HCT116 (cell line): ENCODE measurements at places on chromosomes 4 and X. TPM values are rescaled to one million over a fixed set of nuclear protein-coding genes. Genes with fewer than 3 reads are reported as not detected.
A peak's percentile ranks its signal among the peaks of the same experiment; 100 is the strongest.

- H3K27ac ChIP-seq: no peak overlapping the region
- no peaks in the 10 kb centered on the region for H3K4me1 ChIP-seq
- no peak for DNase-seq
- no peaks in the 10 kb centered on the region for H3K27me3 ChIP-seq
- no peak overlapping the region for H3K4me3 ChIP-seq
Measured at GRCh38 chrX:48560681-48561080, 13.6 kb upstream of the RBM3 start.

The SHOX gene
- total RNA-seq: not detected

DNA sequence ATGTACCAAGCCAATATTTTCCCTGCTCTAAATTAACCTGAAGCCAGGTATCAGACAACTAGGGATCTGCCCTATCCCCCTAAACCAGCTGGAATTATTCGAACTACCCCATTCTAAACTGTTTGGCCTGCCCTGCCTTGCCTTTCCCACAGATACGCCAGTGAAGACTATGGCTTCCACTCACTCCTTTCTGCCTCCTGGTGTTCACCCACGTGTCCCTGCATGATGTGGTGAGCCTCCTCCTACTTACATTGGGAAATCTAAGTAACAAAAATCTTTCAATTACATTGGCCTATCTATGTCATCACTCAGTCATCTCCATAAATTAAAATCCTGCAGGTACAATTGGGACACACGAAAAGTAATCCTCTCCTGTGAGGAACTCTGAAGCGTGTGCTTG is 6.1 kb upstream of the LDOC1 start:
- H3K36me3 ChIP-seq: no peaks in the 10 kb centered on the region
- no peak overlapping the region for H3K27ac ChIP-seq
- H3K4me1 ChIP-seq: no peaks in the 10 kb centered on the region
- DNase-seq: no peak
- H3K27me3 ChIP-seq: no peaks in the 10 kb centered on the region

DNA sequence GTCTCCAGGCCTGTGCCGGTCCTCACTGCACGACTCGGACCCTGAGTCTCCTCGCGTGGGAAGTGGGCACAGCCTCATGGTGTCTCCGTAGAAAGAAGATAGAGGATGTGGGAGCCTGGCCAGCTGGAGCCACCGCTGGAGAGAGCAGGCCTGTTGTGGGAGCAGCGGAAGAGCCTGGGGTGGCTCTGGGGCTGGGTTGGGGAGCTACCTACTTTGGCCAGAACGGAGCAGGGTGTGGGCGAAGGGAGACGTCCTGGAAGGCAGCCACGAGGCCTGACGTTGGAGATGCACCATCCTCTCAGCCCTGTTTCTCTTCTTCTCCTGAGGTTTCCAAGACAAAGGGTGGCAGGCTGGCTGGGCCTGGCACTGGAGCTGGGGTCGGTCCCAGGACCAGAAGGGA is 93.8 kb downstream of the SORCS2 start:
- DNase-seq: no peak
- H3K4me1 ChIP-seq: no peaks in the 10 kb centered on the region
- H3K27me3 ChIP-seq: 0 out of 2 replicates have a peak, but pooled peaks cover 5% of the 10 kb centered on the region
- no peaks in the 10 kb centered on the region for H3K36me3 ChIP-seq

DNA sequence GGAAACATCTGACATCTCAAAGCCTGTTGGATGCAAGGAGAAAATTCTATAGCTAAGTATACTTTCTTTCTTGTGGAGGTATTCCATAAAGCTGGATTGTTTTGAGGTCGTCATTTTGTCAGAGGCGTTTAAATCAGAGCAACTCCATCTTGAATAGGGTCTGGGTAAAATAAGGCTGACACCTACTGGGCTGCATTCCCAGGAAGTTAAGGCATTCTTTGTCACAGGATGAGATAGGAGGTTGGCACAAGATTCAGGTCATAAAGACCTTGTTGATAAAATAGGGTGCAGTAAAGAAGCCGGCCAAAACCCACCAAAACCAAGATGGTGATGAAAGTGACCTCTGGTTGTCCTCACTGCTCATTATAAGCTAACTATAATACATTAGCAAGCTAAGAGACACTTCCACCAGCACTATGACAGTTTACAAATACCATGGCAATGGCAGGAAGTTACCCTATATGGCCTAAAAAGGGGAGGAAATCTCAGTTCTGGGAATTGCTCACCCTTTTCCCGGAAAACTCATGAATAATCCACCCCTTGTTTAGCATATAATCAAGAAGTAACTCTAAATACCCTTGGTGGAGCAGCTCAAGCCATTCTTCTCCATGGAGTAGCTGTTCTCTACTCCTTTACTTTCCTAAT is 11.9 kb downstream of the HSD17B13 start:
- no peaks in the 10 kb centered on the region for H3K4me1 ChIP-seq
- no peak overlapping the region for H3K27ac ChIP-seq
- H3K4me3 ChIP-seq: no peak overlapping the region
- no peaks in the 10 kb centered on the region for H3K27me3 ChIP-seq
- DNase-seq: no peak

The MGAT4D gene
- not detected for total RNA-seq

The TLR3 gene
- 1.3 TPM for total RNA-seq

DNA sequence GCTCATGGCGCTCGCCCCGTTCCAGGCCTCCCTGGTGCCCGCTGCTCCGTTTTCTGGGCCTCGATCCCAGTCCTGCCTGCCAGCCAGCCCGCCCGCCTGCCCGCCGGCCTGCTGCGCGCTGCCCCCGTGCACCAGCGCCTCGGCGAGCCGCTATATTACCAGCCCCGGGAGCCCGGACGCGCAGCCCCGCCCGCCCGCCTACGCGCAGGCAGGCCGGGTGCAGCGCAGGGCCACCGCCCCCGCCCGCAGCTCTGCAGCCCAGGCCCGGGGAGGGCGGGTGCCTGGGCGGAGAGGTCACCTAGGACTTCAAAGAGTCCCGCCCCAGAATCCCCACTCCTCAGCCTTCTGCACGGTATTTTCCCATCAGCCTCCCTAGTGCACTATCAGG is at the start of gene MAOB:
TSS of gene MAOB (minus strand) at position 157 of the 388 bp plus-strand sequence. CDS start at position 6, 151 bp downstream.
- DNase-seq: no peak
- no peaks in the 10 kb centered on the region for H3K27me3 ChIP-seq
- peak within 1 kb of the TSS; percentile 59 for H3K4me3 ChIP-seq
- H3K27ac ChIP-seq: peak within 1 kb of the TSS; percentile 71
- H3K4me1 ChIP-seq: peaks cover 41% of the 10 kb centered on the region
- H3K36me3 ChIP-seq: no peaks in the 10 kb centered on the region

The OPHN1 gene
- 2.9 TPM for total RNA-seq

- no peaks in the 10 kb centered on the region for H3K4me1 ChIP-seq
- no peak for DNase-seq
- H3K27ac ChIP-seq: no peak overlapping the region
- no peaks in the 10 kb centered on the region for H3K36me3 ChIP-seq
- H3K4me3 ChIP-seq: no peak overlapping the region
Measured at GRCh38 chrX:40004921-40005291, 92.9 kb downstream of the BCOR start.

GRCh38 chr4:79650794-79651431 is 242.9 kb upstream of the GK2 start:
- H3K27me3 ChIP-seq: no peaks in the 10 kb centered on the region; the same call in 1 of the 2 replicates
- DNase-seq: no peak
- no peaks in the 10 kb centered on the region for H3K4me1 ChIP-seq
- no peaks in the 10 kb centered on the region for H3K36me3 ChIP-seq
- H3K4me3 ChIP-seq: no peak overlapping the region

The DDX60 gene
- total RNA-seq: 6.5 TPM

The SRPK3 gene
- total RNA-seq: not detected

DNA sequence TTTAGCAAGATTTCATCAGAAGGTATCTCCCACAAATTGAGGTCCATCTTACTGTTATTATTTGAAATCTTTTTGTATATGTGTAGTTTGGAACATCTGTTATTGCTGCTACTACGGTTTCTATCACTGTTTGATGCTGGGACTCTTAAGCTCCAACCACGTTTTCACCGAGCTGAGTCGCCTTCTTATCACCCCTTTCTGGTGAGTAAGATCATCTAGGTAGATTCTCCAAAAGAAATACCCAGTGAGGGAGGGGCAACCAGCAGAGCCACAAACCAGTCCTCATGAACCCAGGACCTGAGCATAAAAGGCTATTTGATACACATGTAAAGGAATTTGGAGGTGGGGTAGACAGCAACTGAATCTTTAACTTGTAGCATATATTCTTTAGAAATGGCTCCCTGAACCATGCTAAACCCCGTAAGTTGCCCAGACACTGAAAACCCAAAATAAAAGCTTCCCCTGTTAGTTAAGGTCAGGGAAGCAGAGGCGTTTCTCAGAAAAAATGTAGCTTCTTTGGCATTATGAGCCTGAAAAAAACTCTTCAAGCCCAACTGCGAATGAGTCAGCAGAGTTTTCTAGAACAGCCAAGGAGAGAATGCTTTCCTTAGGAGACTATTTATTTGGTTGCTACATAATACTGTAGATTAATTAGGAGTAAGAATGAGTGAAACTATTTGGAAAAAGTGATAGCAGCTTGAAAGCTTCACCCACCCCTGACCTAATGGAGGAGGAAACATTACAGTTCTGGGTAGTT is 53.8 kb upstream of the ATXN3L start:
- H3K27me3 ChIP-seq: no peaks in the 10 kb centered on the region
- no peak overlapping the region for H3K4me3 ChIP-seq

DNA sequence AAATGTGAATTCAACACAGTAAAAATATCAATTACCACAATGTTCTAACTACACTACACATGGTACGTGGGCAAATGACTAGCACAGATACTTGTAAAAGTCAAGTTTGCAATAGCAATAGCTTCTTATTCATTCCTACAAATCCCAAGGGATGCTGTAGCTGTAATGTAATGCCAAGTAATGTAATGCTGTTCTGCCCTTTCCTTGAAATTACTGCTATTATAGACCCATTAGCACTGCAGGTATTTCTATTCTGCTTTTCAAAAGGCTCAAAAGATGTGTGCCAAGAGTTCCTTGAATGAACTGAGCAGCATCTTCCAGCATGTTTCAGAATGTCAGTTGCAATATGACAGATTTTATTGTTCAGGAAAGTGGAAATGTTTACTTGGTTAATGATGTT is 129.9 kb upstream of the BANK1 start:
- no peak overlapping the region for H3K27ac ChIP-seq
- H3K27me3 ChIP-seq: no peaks in the 10 kb centered on the region
- no peaks in the 10 kb centered on the region for H3K36me3 ChIP-seq
- no peaks in the 10 kb centered on the region for H3K4me1 ChIP-seq
- DNase-seq: no peak

DNA sequence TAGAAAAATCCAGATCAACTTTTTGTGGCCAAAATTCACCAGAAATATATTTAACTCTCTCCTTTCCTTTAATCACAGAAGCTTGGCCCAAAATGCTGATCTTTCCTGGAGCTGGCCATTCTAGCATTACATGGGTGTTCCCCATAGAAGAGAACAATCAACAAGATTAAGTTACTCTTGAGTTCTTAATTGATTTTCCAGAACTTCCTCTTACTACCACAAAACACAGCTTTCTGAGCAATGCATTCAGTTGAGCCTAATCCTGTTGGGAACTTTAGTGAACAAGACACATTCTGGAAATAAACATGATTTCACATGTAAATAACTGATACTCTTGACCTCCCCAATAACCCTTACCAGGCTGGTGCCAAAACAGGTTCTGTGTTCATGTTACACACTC is 45.4 kb upstream of the STIM2 start:
- no peaks in the 10 kb centered on the region for H3K36me3 ChIP-seq
- no peak overlapping the region for H3K27ac ChIP-seq
- H3K4me1 ChIP-seq: no peaks in the 10 kb centered on the region
- no peaks in the 10 kb centered on the region for H3K27me3 ChIP-seq

The MAEA gene
- total RNA-seq: 88.3 TPM

- H3K4me1 ChIP-seq: no peaks in the 10 kb centered on the region
- no peak overlapping the region for H3K4me3 ChIP-seq
- H3K27me3 ChIP-seq: no peaks in the 10 kb centered on the region
- no peak for DNase-seq
- H3K27ac ChIP-seq: no peak overlapping the region
Measured at GRCh38 chrX:149079805-149080406, 425.2 kb downstream of the IDS start.

GRCh38 chr4:5710961-5711478 is at the start of gene EVC:
EVC (plus strand) TSS chr4:5711201; CDS start chr4:5711381, 180 bp downstream.
- no peaks in the 10 kb centered on the region for H3K4me1 ChIP-seq
- no peaks in the 10 kb centered on the region for H3K36me3 ChIP-seq
- H3K27me3 ChIP-seq: no peaks in the 10 kb centered on the region

The CYLC1 gene
- not detected for total RNA-seq

GRCh38 chr4:117466388-117466787 is 381.0 kb upstream of the TRAM1L1 start:
- no peaks in the 10 kb centered on the region for H3K36me3 ChIP-seq
- H3K4me3 ChIP-seq: no peak overlapping the region
- H3K4me1 ChIP-seq: no peaks in the 10 kb centered on the region
- no peak overlapping the region for H3K27ac ChIP-seq
- no peak for DNase-seq

DNA sequence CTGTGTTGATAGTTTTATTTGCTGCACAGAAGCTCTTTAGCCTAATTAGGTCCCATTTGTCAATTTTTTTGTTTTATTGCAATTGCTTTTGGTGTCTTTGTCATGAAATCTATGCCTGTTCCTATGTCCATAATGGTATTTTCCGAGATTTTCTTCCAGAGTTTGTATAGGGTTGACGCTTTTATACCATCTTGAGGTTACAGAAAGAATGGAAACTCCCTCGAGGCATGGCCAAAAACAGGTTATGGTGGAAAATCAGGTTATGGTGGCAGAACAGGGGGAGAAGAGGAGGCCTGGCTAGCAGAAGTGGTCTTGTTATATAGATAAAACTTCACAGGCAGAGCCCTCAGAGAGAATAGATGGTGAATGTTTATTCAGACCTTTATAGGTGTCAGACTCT is 21.6 kb downstream of the OPHN1 start:
- H3K27ac ChIP-seq: no peak overlapping the region
- no peak for DNase-seq
- no peaks in the 10 kb centered on the region for H3K36me3 ChIP-seq
- peaks cover 5% of the 10 kb centered on the region for H3K4me1 ChIP-seq

GRCh38 chrX:96440941-96441340 is 243.7 kb upstream of the DIAPH2 start:
- no peak overlapping the region for H3K27ac ChIP-seq
- no peak overlapping the region for H3K4me3 ChIP-seq
- H3K27me3 ChIP-seq: no peaks in the 10 kb centered on the region
- no peak for DNase-seq
- no peaks in the 10 kb centered on the region for H3K4me1 ChIP-seq
- no peaks in the 10 kb centered on the region for H3K36me3 ChIP-seq

The FAM9B gene
- not detected for total RNA-seq

The ZIC3 gene
- total RNA-seq: not detected

The AFF2 gene
- total RNA-seq: 0.05 TPM

- DNase-seq: no peak
- H3K4me1 ChIP-seq: no peaks in the 10 kb centered on the region
- H3K27ac ChIP-seq: no peak overlapping the region
Measured at GRCh38 chr4:89723096-89723495, 113.9 kb downstream of the SNCA start.

- no peaks in the 10 kb centered on the region for H3K27me3 ChIP-seq
- no peak overlapping the region for H3K4me3 ChIP-seq
- H3K27ac ChIP-seq: no peak overlapping the region
- no peak for DNase-seq
Measured at GRCh38 chrX:46637938-46638337, 64.4 kb downstream of the CHST7 start.
